CD4-positive, alpha-beta T cell treated with Interleukin-17A for 4 hours (primary cell): ENCODE measurements at places on chromosomes 1 and 21.

DNA sequence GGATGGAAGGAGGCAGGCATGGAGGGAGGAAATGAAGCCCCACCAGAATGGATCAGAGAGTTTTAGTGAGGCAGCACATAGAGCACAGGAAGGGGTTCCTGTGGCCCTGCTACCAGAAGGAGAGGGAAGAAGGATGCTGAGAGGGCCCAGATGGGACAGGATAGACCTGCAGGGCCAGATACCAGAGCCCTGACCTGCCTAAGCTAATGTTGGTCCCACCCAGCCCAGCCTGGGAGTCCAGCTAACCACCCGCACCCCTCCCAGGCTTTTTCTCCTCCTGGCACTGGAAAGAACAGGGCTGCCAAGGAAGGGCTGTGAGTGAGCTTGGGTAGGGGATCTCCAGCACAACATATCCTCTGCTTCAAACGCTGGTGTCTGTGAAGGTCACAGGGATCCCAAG lies 6.9 kb downstream of the NECTIN4 start:
- DNase-seq, result no peak

- DNase-seq, result no peak
Measured at GRCh38 chr1:31869449-31869848, 53.6 kb upstream of the SPOCD1 start.

- no peak for DNase-seq
Measured at GRCh38 chr21:21973806-21974205, 975.6 kb downstream of the NCAM2 start.

- peak; percentile 43 for DNase-seq
Measured at GRCh38 chr21:31133243-31133830, 95.1 kb upstream of the KRTAP19-8 start.

- DNase-seq, result no peak
Measured at GRCh38 chr1:37850352-37850955, 8.9 kb downstream of the MTF1 start.

GRCh38 chr1:112390775-112391602 lies 5.0 kb upstream of the CTTNBP2NL start:
- peak; percentile 85 for DNase-seq

DNA sequence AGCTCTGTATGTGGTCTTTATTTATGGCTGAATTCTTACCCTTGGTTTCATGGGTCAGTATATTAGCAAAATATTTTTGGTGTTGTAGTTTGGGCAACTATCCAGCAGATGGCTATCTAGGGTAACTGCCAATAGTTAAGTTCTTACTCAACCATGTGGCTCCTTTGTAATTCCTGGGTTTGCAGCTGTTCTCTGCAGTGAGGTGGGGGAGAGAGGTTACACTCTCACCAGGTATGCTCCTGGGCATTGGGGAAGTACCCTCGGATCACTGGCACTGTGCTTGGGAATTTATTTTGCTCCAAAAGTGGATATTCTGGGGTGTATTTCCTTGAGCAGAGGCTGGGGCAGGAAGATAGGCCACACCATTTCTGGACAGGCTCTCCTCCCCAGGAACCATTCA lies 436.7 kb upstream of the TMPRSS15 start:
- no peak for DNase-seq

DNA sequence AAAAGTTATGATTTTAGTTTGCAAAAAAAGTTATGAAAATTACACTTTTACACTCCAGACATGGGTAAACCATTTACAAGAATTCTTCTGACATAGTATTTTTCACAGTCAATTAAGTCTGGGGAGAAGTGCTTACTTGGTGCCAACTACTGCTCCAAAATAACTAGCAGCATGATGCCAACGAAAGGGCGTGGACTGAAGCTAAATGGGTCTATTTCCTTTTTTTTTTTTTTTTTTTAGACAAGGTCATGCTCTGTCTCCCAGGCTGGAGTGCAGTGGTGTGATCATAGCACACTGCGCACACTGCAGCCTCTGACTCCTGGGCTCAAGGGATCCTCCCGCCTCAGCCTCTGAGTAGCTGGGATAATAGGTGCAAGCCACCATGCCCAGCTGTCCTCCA lies 43.2 kb downstream of the FMO4 start:
- no peak for DNase-seq

- no peak for DNase-seq
Measured at GRCh38 chr1:179318491-179318890, 24.9 kb downstream of the SOAT1 start.

- DNase-seq, result no peak
Measured at GRCh38 chr1:189851806-189852367, 625.8 kb downstream of the BRINP3 start.

- no peak for DNase-seq
Measured at GRCh38 chr1:108505763-108506070, 54.2 kb upstream of the EEIG2 start.

DNA sequence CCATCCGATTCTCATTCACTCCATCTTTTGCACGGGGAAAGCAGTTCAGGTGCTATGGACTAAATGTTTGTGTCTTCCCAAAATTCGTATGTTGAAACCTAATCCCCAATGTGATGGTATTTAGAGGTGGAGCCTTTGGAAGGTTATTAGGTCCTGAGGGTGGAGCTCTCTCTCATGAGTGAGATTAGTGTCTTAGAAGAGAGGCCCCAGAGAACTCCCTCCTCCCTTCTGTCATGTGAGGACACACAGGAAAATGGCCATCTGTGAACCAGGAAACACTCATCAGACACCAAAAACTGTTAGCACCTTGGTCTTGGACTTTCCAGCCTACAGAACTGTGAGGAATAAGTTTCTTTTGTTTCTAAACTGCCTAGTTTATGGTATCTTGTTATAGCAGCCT lies 15.8 kb upstream of the CCDC190 start:
- DNase-seq, result no peak

DNA sequence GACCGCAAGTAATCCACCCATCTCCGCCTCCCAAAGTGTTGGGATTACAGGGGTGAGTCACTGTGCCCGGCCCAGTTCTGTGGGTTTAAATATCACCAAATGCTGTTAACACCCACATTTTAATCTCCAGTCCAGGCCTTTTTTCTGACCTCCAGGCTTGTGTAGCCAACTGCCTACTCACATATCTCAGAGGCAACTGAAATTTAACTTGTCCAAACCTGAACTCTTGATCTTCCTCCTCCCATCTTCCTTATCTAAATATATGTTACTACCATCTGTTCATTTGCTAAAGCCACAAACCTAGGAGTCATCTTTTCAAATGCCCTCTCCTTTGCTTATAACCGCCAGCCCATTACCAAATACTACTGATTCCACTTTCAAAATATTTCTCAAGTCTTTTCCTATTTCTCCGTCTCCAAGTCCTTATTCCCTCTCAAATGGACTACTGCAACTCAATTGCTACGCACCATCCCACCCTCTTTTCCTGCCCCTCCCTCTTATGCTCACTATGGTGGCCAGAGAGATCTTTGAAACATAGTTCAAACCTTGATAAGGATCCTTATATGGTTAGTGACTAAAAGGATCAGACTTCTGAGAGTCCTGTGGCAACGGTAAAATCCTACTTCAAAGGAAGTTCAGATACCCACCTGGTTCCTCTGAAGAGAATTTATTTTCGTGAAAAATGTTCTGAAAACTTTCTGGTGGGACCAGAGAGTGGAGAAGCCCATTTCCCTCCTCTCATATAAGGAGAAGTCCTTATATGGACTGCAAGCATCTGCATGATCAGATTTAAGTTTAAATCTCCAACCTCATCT lies 78.5 kb upstream of the CDC42BPA start:
- DNase-seq, result no peak

- DNase-seq, result no peak
Measured at GRCh38 chr1:197145446-197146024, 934 bp downstream of the ASPM start.

GRCh38 chr1:226111098-226111882 lies 48.8 kb downstream of the H3-3A start:
- no peak for DNase-seq

DNA sequence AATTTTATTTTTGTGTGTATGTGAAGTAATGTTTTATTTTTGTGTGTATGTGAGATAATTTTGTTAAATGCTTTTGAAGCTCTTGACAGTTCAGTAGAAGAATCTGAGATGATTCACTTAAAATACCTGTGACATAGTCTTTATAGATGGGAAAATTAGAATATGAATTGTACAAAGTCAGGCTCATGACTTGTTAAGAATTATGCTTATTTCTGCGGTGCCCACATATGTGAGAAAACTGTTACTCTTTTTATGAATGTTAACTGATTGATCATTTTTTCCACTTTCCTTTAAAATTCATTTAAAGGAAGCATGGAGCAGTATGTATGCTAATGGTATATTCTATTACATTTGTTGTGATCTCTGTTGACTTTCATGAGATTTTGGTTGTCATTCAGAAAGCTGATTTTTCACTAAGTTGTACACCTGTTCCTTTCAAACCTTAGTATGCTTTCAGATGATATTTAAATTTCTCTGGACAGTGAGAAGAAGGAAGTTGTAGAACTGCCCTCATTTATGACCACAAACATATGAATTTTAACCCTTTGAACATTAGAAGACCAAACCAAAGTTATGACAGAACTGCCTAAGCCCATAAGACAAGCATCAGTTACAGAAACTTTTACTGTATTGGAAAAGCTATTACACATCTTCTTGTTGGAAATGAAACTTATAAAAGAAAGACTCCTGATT lies 110.1 kb downstream of the POU2F1 start:
- no peak for DNase-seq

DNA sequence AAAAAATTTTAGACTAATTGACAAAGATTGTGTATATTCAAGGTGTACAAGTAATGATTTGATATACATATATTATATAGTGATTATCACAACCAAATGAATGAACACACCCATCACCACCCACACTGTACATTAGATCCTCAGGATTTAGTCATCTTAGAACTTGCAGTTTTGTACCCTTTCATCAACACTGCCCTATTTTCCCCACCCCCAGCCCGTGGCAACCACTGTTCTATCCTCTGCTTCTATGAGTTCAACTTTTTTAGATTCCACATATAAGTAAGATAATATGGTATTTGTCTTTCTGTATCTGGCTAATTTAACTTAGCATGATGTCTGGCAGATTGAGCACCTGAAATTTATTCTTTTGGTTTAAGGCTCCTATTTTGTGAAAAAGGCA lies 173.6 kb downstream of the IER5 start:
- DNase-seq, result no peak

GRCh38 chr1:90475631-90476030 lies 241.5 kb downstream of the BARHL2 start:
- no peak for DNase-seq

DNA sequence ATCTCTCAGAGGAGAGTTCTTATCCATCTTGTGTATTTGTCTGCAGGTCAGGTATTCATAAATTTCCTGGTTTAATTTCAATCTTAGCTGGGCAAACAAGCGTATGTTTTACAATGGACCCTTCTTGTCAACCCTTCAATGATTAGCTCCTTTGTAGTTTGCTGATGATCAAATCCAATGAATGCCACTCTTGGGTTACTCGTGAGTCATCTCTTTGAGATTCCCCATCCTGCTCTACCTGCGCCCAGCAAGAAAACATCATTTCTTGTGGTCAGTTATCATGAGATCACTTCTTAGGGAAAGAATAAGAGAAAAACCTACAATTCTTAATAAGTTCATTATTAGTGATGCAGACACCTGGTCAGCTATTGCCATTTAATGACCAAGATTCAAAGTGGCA lies 572.3 kb upstream of the PKN2 start:
- DNase-seq, result no peak

GRCh38 chr21:34869545-34869944 lies 179.6 kb downstream of the RUNX1 start:
- no peak for DNase-seq
